ENCODE measurements at places on chromosomes 1 and 21.

DNA sequence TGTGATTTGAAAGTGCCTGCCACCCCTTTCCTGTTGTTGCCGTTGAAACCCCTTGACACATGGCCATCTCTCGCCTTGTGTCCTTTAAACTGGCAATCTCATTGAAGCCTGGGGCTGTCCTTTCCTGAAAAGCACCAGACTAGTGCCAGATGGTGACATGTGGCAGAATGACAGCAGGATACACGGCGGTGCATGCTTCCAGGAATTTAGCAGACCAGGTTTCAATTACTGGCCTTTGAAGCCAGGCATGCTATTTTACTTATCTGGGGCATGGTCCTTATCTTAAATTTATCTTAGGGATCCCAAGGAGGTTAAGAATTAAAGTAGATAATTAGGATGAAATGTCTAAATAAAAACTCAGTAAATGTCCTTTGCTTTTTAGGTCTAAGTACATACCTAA, 15.2 kb downstream of the PLPPR4 start:
- no peak for DNase-seq

- no peak for DNase-seq
Measured at GRCh38 chr21:33063907-33064622, 5.9 kb upstream of the OLIG1 start.

GRCh38 chr1:230199554-230199953, 132.5 kb downstream of the GALNT2 start:
- no peak for DNase-seq

GRCh38 chr1:162136760-162137159, 67.3 kb downstream of the NOS1AP start:
- DNase-seq: no peak

DNA sequence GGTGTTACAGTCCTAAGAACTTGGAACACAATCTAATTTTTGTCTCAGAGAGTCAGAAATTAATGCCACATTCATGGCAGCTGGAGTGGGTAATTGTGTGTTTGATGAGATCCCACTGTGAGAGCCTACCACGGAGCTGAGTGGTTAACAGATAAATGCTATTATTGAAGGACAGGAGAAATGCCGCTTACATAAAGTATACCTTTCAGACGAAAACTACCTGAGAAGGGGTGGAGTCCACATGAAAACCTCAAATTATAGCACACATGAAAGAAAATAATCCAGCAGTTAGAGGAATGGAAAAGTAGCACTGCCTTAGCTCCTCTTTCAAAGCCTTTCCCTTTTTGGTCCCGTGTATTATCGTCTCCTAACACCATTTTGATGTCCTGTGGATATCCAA, 133.0 kb downstream of the BACH1 start:
- DNase-seq: no peak

DNA sequence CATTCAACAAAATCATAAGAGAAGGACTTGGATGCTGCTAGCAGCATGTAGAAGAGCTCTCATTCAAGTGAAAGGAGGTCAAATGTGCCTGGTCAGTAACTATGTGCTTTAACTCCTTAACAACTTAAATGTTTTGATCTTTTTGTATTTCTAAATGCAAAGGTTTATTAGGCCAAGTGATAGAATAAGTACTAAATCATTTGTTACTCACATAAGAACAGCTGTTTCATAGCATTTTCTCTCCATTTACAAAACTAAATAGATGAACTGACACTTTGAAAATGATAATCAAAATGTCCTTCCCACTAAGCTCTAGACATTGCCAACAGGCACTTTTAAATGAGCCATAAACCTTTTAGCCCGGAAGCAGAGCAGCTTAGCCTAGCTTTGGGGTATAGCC, 254.3 kb upstream of the PRMT6 start:
- no peak for DNase-seq

DNA sequence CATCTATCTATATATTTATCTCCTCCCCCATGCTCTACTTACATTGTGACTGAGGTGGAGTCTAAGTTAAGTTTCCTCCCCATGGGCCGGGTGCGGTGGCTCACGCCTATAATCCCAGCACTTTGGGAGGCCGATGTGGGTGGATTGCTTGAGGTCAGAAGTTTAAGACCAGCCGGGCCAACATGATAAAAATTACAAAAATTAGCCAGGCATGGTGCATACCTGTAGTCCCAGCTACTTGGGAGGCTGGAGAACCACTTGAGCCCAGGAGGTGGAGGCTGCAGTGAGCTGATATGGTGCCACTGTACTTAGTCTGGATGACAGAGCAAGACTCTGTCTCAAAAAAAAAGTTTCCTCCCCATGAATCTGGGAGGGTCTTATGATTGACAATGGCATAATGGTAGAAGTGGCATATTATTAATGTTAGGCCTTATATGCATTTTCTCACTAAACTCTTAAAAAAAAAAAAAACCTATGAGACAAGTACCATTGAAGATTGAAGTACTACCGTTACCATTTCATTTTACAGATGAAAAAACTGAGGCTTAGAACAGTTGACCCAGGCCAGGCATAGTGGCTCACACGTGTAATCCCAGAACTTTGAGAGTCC, 11.2 kb downstream of the F11R start:
- DNase-seq: no peak

DNA sequence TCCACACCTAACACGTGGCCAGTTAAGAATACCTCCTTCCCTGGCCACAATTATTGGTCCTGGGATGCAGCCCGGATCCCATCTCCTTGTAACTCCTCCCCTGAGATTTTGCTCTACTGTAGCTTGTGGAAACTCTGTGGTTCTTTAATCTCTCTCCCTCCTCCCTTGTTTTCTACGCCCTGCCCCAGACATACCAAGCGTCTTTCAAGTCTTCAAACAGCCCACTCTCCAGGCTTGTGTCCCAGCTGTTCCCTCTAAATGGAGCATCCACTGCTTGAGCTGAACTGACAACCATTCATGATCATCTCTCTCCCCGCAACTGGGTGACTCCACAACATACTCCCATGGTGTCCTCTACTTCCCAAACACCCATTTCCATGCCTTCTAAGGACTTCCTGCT, 111.6 kb downstream of the SIPA1L2 start:
- DNase-seq: no peak

Data from T-helper 22 cell (primary cell).